ENCODE measurements at places on chromosomes 3 and 15. TPM values are rescaled to one million over a fixed set of nuclear protein-coding genes. Genes with fewer than 3 reads are reported as not detected.

The GOLGA6L7 gene
- total RNA-seq, result not detected

- DNase-seq, result peak; percentile 32
- H3K4me1 ChIP-seq, result peaks cover 21% of the 10 kb centered on the region
- no peak overlapping the region for H3K27ac ChIP-seq
Observed at GRCh38 chr3:192915722-192916121, 1.9 kb downstream of the MB21D2 start.

The ZNF860 gene
- total RNA-seq, result not detected

DNA sequence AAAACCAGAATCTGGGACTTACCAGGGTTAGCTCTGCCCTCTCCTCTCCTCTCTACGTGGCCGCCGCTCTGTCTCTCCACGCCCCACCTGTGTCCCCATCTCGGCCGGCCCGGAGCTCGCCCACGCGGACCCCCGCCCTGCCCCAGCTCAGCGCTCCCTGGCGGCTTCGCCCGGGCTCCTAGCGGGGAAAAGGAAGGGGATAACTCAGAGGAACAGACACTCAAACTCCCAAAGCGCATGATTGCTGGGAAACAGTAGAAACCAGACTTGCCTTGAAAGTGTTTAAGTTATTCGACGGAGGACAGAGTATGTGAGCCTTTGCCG is 5.4 kb downstream of the ISL2 start:
- DNase-seq, result no peak
- peaks cover 87% of the 10 kb centered on the region for H3K4me1 ChIP-seq
- H3K27ac ChIP-seq, result no peak overlapping the region
- H3K4me3 ChIP-seq, result peak overlapping the region; percentile 63
- peaks cover 94% of the 10 kb centered on the region for H3K27me3 ChIP-seq
- H3K36me3 ChIP-seq, result no peaks in the 10 kb centered on the region

- H3K36me3 ChIP-seq, result peaks cover 89% of the 10 kb centered on the region
- no peak overlapping the region for H3K4me3 ChIP-seq
- H3K4me1 ChIP-seq, result peaks cover 3% of the 10 kb centered on the region
Observed at GRCh38 chr15:44554934-44555723, 18.2 kb downstream of the EIF3J start.

The GJD2 gene
- not detected for total RNA-seq

GRCh38 chr15:77069521-77070121 is 1.3 kb downstream of the TSPAN3 start:
- DNase-seq, result peak; percentile 47
- H3K36me3 ChIP-seq, result no peaks in the 10 kb centered on the region
- H3K27ac ChIP-seq, result peak overlapping the region; percentile 93

DNA sequence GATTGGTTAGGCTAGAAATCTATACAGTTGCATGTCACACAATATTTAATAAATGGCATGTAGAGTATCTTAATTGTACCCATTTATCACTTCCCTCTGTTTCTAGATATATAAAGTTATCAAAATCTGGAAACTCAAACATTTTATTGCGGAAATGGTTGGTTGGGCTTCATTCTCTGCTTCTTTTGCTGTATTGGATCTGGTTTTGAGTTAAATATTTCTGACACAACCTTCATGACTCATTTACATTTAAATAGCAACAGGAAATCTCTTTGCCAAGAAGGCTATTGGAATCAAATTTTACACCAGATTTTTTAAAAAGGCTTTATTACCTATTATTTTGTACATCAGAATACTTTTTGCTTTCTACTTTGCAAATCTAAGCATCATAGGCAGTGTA is 153.8 kb downstream of the EBLN2 start:
- no peak overlapping the region for H3K27ac ChIP-seq
- H3K27me3 ChIP-seq, result no peaks in the 10 kb centered on the region
- H3K36me3 ChIP-seq, result no peaks in the 10 kb centered on the region
- H3K4me3 ChIP-seq, result no peak overlapping the region

The TMEM207 gene
- not detected for total RNA-seq

The FLNB gene
- 155 TPM for total RNA-seq

DNA sequence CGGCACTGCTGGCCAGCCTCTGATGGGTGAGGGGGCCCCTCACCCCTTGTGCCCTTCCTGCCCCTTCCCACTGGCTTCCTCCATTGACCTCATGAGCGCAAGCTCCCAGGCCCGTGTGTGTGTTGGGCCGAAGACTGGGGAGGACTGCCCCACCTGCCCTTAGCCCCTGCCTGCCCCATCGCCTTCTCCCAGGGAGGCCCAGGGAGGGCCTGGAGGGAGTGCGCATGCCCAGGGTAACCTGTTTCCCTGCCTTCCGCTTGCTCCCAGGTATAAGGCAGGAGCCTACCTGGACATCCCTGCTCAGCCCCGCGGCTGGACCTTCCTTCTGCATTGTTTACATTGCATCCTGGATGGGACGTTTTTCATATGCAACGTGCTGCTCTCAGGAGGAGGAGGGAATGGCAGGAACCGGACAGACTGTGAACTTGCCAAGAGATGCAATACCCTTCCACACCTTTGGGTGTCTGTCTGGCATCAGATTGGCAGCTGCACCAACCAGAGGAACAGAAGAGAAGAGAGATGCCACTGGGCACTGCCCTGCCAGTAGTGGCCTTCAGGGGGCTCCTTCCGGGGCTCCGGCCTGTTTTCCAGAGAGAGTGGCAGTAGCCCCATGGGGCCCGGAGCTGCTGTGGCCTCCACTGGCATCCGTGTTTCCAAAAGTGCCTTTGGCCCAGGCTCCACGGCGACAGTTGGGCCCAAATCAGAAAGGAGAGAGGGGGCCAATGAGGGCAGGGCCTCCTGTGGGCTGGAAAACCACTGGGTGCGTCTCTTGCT is 8.8 kb downstream of the DLL4 start:
- no peak for DNase-seq
- H3K4me1 ChIP-seq, result peaks cover 22% of the 10 kb centered on the region
- H3K27ac ChIP-seq, result no peak overlapping the region
- no peaks in the 10 kb centered on the region for H3K27me3 ChIP-seq
- no peaks in the 10 kb centered on the region for H3K36me3 ChIP-seq

The CLDN16 gene
- 0.29 TPM for total RNA-seq

The CDHR4 gene
- total RNA-seq, result not detected

DNA sequence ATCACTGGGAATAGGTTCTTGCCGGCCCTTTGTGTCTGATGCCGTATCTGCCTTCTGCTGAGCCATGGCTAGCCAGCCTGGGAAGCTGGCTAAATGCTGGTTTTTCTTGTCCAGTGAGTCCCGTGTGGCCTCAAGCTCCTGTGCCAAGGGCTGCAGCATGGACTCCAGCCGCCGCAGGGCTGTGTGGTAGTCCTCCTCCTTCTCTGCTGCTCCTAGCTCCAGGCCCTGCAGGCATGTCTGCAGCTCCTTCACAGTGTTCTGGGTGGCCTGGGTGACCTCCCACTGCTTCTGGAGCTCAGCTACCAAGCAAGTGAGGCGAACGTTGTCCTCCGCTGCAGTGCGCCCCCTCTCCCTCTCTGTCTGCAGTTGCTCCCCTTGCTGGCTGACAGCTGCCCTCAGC is 24.9 kb downstream of the CXCR6 start:
- DNase-seq, result peak; percentile 59
- H3K4me1 ChIP-seq, result peaks cover 42% of the 10 kb centered on the region
- no peaks in the 10 kb centered on the region for H3K27me3 ChIP-seq
- peaks cover 97% of the 10 kb centered on the region for H3K36me3 ChIP-seq

The DIS3L gene
- 28.4 TPM for total RNA-seq

The RAD51 gene
- 0.58 TPM for total RNA-seq

The ATRIP gene
- total RNA-seq, result 11.6 TPM

DNA sequence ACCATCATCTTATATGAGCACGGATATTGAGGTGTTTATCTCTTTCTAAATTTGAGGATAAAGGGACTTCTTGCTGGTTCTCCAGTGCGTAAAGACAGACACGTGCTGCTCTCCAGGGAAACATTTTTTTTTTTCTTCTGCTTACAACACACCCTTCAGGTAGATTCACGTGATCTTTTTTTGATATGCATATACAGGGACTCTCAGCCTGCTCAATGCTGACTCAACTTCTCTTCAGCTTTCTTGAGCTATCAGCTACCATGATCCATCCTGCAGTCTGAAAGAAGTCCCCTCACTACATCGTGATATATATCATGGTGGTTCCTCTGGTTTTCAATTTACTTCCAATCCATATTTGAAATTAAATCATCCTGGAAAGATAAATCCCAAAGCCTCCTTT is 87.1 kb upstream of the SLITRK3 start:
- no peaks in the 10 kb centered on the region for H3K27me3 ChIP-seq
- DNase-seq, result no peak
- H3K27ac ChIP-seq, result no peak overlapping the region
- H3K36me3 ChIP-seq, result no peaks in the 10 kb centered on the region
- H3K4me3 ChIP-seq, result no peak overlapping the region
